Stimulated activated CD4-positive, alpha-beta T cell treated with anti-CD3 and anti-CD28 coated beads, Interleukin-1b, Interleukin-23, amount 100 ng/mL, for 1 hour (primary cell): ENCODE measurements at places on chromosomes 1 and 21.

- no peak for DNase-seq
Measured at GRCh38 chr1:248758352-248758751, 2.8 kb upstream of the LYPD8 start.

GRCh38 chr1:175612286-175612685, 131.1 kb downstream of the TNR start:
- DNase-seq: no peak

DNA sequence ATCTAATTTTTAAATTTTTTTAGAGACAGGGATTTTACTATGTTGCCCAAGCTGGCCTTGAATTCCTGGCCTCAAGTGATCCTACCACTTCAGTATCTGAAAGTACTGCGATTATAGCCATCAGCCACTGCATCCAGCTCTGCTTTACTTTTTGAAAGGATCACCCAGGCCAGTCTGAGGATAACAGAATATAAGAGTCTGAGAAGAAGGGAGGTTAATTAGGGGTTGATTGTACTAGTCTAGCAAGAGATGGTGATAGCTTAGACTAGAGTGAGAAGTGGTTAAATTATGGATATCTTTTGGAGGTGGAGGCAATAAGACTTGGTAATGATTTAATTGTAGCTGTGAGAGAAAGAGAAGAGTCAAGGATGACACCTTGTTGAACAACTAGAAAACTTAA, 32.2 kb downstream of the PHACTR4 start:
- no peak for DNase-seq

GRCh38 chr1:221688488-221688843, 53.4 kb downstream of the DUSP10 start:
- DNase-seq: no peak

DNA sequence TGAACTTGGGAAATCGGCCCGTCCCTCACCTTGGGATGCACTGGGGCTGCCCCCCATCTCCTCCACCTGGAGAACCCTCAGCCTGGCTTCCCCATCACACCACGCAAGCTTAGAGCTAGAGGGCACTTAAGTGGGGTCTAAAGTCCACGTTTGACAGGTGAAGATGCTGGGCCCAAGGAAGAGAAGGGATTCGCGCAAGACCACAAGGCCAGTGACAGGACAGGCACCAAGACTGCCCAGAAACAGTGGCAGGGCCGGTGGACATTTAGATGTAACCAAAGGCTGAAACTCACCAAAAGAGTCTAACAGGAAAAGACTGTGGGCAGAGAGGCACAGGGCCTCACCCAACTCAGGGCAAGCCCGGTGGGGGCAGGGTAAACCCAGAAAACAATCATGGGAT, 130.8 kb upstream of the EDN2 start:
- DNase-seq: no peak
